Calu3 (cell line): ENCODE measurements at places on chromosomes 16 and 17. TPM values are rescaled to one million over a fixed set of nuclear protein-coding genes. Genes with fewer than 3 reads are reported as not detected.

Gene NACA2
- total RNA-seq = not detected in 2 replicates

DNA sequence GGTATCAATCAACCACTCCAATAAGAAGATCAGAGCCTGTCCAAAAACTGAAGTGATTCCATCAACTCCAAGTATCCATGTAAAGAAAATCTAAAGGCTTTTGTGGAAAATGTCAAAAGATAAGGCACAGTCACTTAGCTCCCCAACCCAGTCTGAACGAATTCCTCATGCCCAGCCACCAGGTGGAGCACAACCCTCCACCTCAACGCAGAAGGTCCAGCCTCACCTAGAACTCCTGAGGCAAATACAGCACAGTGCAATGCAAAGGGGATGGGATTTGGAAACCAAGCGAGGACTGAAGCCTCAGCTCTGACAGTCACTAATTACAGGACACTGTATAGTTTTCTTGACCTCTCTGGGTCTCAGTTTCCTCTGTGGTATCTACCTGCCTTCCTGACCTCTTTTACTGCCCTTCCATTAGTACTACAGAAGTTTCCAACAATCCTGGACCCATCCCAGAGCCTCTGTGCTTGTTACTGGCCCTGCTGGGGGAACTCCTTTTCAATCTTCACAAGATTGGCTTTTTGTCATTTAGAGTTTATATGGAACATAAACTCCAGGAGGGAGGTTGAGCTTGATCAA, 2.0 kb downstream of the NCBP3 start:
- peak; percentile 63 for DNase-seq

Gene IGFBP4
- total RNA-seq = 33.9 and 39.2 TPM in 2 replicates

DNA sequence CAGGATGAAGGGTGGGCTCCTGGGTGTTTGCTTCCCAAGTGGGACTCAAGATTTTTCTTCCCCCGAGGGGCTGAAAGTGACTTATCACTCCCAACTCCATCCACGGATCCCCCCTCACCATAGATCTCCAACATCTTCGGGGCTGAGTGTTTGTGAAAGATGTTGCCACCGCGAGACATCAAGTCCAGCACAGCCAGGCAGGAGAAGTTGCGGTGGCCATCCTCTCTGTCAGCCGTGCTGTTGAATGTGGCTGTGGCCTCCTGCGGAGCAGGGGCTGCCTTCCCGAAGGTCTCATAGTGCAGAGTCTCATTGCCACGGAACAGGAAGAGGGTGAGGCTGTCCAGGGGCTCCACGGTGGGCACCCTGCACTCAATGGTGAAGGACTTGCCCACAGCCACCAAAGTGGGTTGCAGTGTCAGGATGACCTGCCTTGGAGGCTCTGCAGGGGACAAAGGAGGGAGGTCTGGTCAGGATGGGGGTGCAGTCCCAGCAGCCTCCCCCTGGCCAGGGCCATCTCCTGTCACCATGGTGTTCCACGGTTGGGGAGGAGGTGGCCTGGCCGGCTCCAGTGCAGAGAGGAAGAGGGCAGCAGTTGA, 5.5 kb downstream of the PRR29 start:
- DNase-seq = no peak
